NCI-H1092 treated with DMSO at 0.1 percent for 48 hours (cell line): ENCODE measurements at places on chromosomes 6 and 20.

DNA sequence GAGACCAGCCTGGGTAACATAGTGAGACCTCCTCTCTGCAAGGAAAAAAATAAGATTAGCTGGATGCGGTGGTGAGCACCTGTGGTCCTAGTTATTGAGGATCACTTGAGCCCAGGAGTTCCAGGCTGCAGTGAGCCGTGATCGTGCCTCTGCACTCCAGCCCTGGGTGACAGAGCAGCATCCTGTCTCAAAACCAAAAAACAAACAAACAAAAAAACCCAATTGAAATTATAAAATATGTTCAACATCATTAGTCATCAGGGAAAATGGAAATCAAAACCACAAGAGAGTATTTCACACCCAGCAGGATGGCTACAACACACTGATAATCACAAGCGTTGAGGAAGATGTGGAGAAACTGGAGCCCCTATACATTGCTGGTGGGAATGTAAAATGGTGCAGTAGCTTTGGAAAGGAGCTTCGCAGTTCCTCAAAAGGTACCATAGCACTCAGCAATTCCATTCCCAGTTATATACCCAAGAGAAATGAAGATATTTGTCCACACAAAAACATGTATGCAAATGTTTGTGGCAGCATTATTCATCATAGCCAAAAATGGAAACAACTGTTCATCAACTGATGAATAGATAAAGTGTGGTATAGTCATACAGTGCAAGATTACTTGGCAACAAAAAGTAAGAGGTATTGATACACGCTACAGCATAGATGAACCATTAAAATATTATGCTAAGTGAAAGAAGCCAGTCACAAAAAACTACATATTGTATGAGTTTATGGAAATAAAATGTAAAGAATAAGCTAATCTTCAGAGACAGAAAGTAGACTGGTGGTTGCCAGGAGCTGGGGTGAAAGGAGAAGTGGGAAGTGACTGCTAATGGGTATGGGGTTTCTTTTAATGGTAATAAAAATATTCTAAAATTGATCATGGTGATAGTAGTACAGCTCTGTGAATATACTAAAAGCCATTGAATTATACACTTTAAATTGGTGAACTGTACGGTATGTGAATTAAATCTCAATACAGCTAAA, 38.7 kb upstream of the RIPOR2 start:
- no peak for DNase-seq

DNA sequence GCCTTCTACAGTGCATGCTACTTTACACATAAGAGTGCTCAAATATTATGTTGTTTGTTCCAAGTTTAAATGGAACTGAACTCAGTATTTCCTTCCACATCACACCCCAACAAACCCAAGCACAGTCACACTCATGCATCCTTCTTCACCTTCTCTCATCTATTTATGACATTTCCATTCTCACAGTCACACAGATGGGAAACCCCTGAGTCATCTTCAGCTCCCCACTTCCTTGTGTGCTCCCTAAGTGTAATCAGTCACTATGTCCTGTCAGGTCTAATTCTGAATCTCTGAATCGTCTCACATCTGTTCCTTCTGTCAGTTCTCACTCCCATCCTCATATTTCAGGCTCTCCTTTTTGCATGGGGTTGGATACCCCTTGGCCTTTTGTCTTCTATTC, 96.0 kb downstream of the RIMS1 start:
- no peak for DNase-seq

- no peak for DNase-seq
Observed at GRCh38 chr6:11869672-11870340, 91.2 kb upstream of the ADTRP start.

DNA sequence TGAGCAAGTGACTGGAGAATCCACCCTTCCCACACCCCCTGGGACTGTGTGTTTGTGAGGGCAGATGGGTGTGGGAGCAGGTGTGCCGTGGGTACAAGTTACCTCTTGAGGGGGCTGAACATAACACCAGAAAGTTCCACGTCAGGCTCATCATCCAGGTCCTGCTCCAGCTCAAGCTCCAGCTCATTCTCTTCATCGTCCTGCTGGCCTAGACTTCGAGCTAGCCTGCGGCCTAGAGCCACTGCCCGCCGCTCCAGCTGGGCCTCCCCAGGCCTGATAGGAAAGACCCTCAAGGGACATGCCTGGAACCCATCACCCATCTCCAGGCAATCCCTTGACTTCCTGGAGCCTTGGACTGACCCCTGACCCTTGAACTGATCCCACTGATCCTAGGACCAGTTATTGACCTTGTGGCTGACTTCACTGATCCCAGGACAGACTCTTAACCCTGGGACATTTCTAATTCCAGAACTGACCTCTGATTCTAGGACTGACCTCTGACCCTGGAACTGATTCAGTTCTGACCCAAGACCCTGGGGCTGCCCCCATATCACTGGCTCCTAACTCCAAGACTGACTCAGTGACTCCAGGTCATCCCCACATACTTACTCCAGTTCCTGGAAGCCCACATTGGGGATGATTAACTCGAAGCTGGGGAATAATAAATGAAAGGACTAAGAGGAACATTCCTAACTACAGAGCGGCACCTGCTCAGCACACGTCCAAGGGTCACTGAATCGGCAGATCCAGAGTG, 11.8 kb upstream of the SPAG4 start:
- no peak for DNase-seq

GRCh38 chr6:16973545-16974386, 128.1 kb upstream of the STMND1 start:
- no peak for DNase-seq

GRCh38 chr6:134424165-134424797, 106.4 kb upstream of the SGK1 start:
- DNase-seq: no peak
